ENCODE measurements at places on chromosomes 2 and 18. TPM values are rescaled to one million over a fixed set of nuclear protein-coding genes. Genes with fewer than 3 reads are reported as not detected.

Gene MSGN1
- total RNA-seq, result not detected

Gene ECEL1
- total RNA-seq, result not detected

Gene PLGLB1
- total RNA-seq, result 0.55 TPM

Gene PDK1
- total RNA-seq, result 18.0 TPM

Gene TMEM17
- total RNA-seq, result 5.5 TPM

Gene SERPINB12
- total RNA-seq, result not detected

Gene IL1R2
- total RNA-seq, result 12.9 TPM

Gene CHRND
- total RNA-seq, result not detected

Gene COL4A3
- total RNA-seq, result not detected

Gene MYCN
- not detected for total RNA-seq

Gene FLACC1
- total RNA-seq, result not detected

Gene SH3BP4
- 40.7 TPM for total RNA-seq

Gene KCNS3
- total RNA-seq, result 20.9 TPM

Gene MPPE1
- total RNA-seq, result 12.0 TPM

Gene TBR1
- not detected for total RNA-seq

Gene FER1L5
- total RNA-seq, result 0.34 TPM

Gene CDH2
- total RNA-seq, result 0.08 TPM

Gene BOK
- total RNA-seq, result 41.2 TPM

Gene LCT
- 0.04 TPM for total RNA-seq

Gene ZBTB7C
- total RNA-seq, result 0.04 TPM

Gene GPC1
- total RNA-seq, result 162 TPM

Gene EVX2
- total RNA-seq, result not detected

Gene SP140L
- 3.8 TPM for total RNA-seq

Gene ZNF513
- 9.4 TPM for total RNA-seq

Gene PRSS56
- not detected for total RNA-seq

Gene CHRNG
- not detected for total RNA-seq

Gene REEP1
- not detected for total RNA-seq

Gene SLC9A4
- not detected for total RNA-seq

Gene SETBP1
- total RNA-seq, result 1.9 TPM

Gene CDK15
- 0.16 TPM for total RNA-seq

Gene STAT4
- 4.5 TPM for total RNA-seq

Gene ICA1L
- 0.42 TPM for total RNA-seq
